ENCODE measurements at places on chromosomes 4 and X. TPM values are rescaled to one million over a fixed set of nuclear protein-coding genes. Genes with fewer than 3 reads are reported as not detected.

MAGEB2 gene
- not detected for total RNA-seq

AFAP1 gene
- 32.9 TPM for total RNA-seq

PLAC1 gene
- not detected for total RNA-seq

SPANXB1 gene
- not detected for total RNA-seq
